ENCODE measurements at places on chromosomes 7 and 10.

GRCh38 chr7:35355199-35355598 lies 101.3 kb upstream of the TBX20 start:
- no peak for DNase-seq

DNA sequence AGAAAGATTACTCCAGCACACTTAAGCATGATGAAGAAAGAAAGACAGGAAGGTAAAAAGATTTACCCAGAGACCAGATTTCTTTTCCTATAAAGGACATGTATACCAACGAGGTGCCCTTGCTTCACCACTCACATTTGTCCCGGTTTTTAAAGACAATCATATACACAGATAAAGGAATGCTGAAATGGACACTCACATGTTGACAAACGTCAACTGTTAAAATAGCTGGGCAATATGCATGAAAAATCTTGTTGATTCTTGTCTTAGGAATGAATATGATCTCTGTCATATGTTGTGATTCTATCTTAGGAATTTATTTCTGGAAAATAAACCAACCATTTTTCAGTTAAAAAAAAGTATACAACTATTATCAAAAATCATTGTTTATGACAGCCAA lies 158.2 kb downstream of the SRPK2 start:
- no peak for DNase-seq

DNA sequence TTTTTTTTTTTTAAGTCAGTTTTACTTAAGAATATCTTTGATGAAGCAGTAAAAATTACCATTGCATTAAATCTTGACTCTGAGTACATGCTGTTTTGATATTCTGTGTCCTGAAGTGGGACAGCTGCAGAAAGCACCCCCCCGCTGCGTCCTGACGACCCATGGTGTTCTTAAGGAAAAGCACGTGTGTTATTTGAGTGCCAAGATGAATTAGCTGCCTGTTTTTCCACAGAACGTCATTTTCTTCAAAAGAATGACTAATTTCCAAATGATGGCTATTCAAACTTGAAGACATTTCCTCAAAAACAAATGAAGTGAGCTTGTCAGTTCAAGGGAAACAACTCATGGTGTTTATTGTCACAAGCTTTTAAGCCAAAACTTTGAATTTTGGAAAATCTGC lies 45.9 kb downstream of the CREM start:
- DNase-seq = no peak

GRCh38 chr7:134903073-134903790 lies 83.1 kb upstream of the AGBL3 start:
- no peak for DNase-seq

GRCh38 chr7:142352543-142352942 lies 94.7 kb upstream of the PRSS58 start:
- DNase-seq = no peak

DNA sequence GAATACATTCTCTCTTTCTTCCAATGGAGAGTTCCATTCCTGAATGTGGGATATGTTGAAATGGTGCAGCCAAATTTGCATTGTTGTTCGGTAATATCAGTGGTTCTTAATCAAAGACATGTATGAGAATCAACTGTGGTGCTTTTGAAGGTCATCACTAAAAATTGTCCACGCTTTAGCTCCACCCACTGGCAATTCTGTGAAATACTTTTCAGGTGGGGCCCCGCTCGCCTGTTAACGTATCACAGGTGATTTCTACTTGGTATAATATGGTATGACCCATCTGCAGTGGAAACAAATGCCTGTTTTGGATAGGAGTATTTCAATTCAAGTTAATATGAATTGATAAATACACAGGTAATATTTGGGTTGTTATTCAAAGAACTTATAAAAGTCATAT lies 178.4 kb downstream of the NSUN6 start:
- no peak for DNase-seq

DNA sequence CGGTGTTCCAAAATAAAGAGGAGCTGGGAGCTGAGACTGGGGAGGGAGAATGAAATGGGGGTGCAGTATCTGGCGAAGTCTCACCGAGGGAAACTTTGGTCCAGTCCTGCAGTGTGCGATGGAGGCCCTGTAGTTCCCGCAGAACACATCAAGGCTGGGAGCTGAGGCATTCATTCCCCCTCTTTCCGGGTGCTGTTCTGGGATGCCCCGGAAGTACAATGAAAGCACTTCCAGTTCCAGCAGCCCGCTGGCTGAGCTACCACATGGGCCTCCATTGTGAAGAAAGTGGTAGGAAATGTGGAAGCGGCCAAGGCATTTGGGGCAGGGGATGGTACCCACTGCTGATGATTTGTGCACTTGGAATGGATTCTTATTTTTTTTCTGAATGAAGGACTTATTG lies 560.7 kb downstream of the GLRX3 start:
- DNase-seq = no peak

GRCh38 chr7:2566890-2567678 lies 8.3 kb downstream of the IQCE start:
- no peak for DNase-seq

- no peak for DNase-seq
These were observed 5.0 kb upstream of the CNOT4 start for GRCh38 chr7:135514856-135515255.

GRCh38 chr10:63576501-63576900 lies 55.3 kb downstream of the REEP3 start:
- DNase-seq = no peak

- DNase-seq = no peak
These were observed 309.8 kb downstream of the ADK start for GRCh38 chr10:74460812-74461211.

GRCh38 chr10:49751636-49752510 lies 10.2 kb downstream of the OGDHL start:
- no peak for DNase-seq
